Forelimb muscle (tissue), 1 donor: ENCODE measurements at places on chromosomes 5 and 9.

GRCh38 chr5:95177456-95177855 lies 107.4 kb downstream of the MCTP1 start:
- no peak for DNase-seq

GRCh38 chr5:125134216-125135081 lies 388.0 kb upstream of the ZNF608 start:
- DNase-seq = no peak

DNA sequence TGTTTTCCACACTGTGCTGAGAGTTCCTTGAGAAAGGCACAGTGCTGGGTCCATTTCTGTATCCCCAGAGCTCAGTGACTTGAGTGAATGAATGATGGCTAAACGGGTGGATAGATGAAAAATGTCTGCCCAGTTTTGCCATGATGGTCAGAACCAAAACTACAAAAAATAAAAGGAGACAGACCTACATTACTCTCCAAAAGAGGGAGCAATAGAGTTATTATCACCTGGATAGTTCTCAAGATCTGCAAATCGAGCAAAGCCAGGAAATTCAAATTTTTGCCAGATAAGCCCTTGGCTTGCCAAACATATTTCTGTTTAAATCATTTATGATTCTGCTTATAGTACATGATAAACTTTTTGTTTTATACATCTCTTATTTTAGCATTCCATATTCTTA lies 214.2 kb upstream of the ZNF462 start:
- DNase-seq = no peak

- no peak for DNase-seq
These were observed 57.9 kb downstream of the CSNK1A1 start for GRCh38 chr5:149493316-149493715.

- DNase-seq = no peak
These were observed 140.7 kb upstream of the GPR151 start for GRCh38 chr5:146656703-146657102.

DNA sequence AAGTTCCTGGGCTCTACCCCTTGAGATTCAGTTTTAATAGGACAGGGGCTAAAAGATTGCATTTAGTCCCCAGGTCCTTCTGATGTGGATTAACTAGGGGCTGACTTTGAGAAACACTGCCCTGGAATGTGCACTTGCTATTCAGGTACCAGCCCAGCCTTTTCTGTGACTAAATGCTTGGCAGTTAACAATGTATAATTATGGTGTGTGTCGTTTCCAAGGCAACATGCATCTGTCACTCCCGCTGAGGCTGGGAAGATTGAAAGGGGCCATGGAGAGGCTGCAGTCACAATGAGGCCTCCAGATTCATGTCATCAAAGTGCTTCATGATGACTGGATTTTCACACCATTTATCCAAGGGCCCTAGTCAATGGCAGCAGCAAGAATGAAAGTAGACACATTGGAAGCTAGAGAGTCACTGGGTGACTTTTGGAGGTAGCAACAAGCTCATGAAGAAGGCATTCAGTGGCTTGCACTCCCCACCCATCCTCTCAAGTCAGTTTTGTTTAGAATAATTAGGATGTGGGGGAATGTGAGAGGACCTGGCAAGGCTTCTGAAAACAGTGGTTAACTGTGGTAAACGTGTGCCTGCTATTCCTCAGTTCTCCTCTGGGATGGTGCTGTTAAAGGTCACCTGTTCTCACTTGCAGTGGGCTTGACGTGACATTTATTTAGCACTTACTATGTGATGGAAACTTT lies 28.3 kb downstream of the RAI14 start:
- DNase-seq = no peak

DNA sequence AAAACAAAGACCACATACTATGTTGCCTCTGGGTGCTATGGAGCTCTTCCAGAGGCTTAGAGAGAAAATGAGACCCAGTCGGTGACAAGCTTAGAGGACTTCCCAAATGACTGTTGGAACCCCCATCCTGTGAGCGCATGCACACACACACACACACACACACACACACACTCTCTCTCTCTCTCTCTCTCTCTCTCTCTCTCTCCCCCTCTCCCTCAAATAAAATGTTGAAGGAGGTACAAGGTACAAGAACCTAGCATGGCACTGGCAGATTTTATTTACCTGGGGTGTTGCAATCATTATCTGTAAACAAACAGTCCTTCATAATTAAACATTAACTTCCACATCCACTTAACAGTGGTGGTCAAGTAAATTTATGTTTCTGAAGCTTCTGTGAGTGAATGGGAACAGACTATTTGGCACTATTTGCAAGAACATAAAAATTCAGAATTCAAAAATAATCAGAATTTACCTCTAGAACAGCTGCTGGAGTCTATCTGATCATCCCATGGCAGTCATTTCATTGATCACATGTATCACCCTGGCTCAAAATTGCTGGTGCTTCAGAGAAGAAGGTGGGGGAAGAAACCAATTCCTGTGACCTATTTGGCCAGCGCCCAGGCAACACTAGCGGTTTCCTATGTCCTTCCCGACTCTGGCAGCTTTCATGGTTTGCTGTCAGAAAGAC lies 24.9 kb downstream of the TRPM3 start:
- DNase-seq = no peak

DNA sequence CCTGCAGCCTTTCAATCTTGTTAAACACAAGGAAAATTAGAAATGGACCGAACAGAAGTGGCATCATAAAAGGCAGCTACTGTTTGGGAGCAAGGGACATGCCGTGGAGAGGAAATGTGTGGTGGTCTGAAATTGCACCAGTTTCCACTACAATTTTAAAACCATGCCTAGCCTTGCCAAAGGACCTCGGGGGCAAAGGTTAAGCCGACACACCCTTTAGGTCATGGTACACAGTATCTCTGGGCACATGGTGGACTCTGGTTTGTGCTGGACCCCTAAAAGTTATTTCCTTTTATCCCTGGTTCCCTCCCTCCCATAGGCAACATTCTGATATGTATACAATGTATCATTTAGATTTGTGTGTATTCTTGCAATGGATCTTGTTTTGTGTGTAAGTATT lies 78.0 kb downstream of the F2RL2 start:
- no peak for DNase-seq

DNA sequence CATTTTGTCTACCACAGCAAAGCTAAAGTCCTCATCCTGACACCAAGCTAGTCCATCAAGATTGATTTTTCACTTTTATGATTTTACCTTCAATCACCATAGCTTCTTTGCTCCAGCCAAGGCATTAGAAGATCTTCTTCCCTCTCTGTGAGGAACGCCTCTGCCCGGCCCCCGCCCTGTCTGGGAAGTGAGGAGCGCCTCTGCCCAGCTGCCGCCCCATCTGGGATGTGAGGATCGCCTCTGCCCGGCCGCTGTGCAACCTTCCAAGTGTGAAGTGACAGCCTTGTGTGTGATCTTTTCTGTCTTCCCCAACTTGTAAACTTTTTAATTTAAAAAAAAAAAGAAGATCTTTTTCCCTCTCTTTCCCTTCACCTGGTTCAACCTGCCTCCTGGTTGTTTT lies 210.5 kb upstream of the NREP start:
- no peak for DNase-seq

DNA sequence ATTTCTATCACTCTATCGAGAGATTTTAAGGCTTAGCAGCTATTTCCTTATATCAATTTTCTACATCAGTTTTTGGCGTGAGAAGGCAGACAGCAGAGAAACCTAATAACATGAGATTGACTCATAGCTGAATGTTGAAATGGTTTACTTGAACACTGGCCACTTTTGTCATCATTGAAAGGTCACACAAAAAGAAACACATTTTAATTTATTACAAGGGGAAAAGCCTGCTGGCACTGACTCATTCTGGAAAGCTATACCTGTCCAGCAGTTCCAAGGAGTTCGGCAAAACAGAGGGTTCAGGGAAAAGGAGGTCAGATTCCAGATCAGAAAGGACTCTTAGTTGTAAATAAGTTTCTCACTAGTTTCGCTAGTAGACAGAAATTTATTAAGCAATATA lies 566.4 kb downstream of the DNAH5 start:
- no peak for DNase-seq

DNA sequence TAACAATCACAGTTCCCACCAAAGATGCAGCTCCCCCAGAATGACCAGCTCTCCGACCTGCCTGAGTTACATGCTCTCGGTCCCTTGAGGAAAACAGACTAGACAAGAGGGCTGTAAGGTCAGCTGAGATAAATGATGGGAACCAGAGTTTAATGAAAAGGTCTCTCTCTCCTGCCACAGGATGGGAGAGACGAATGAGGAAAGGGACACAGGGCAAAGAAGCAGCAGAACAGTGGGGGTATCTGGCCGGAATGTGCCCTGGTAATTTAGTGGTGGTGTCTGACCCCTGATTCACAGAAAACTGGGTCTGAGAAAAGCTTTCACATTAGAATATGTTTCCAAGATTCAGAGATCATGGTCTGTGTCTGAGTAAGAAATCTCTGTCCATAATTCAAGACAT lies 118.5 kb downstream of the BRINP1 start:
- no peak for DNase-seq

- DNase-seq = no peak
These were observed 414.1 kb downstream of the ACTL7B start for GRCh38 chr9:108441726-108442125.

- DNase-seq = no peak
These were observed 281.1 kb downstream of the DOCK8 start for GRCh38 chr9:495739-496138.

DNA sequence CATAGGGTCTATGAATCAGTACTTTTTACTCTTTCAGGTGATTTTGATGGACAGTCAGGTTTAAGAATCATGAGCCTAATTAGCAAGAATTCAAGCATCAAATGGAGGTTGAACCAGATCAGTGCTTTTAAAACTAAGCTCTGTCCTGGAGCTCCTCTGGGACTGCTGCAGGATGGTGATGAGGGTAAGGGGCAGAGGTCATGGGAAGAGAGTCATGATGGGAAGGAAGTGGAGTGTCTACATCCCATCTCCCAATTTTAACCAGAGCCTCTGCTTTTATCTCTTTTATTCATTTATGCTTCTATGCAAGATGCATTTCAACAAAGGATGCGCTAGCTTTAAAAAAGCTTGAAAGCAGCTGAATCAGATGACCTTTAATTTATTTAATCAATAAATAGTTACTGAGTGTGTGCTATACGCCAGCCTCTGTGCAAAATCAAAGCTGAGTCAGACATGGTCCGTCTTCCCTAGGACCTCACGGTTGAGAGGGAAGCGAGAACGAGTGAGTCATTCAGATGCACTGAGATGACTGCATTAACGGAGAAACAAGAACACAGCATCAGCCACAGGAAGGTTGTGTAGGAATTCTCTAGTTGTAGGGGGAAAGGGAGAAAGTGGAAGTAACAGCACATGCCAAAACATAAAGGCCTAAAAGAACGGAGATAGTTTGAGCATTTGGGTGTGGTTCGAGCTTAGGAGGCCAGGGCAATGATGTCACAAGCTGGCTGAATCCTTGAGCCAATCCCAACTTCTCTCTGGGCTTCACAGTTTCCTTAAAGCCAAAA lies 441.6 kb upstream of the BRINP1 start:
- DNase-seq = no peak
